CD4-positive, alpha-beta T cell treated with Interleukin-17A for 4 hours (primary cell): ENCODE measurements at places on chromosomes 6 and 20.

GRCh38 chr20:33838035-33838864 lies 27.1 kb downstream of the CHMP4B start:
- DNase-seq: peak; percentile 15

GRCh38 chr6:87482366-87482765 lies 9.6 kb downstream of the SLC35A1 start:
- DNase-seq: no peak

DNA sequence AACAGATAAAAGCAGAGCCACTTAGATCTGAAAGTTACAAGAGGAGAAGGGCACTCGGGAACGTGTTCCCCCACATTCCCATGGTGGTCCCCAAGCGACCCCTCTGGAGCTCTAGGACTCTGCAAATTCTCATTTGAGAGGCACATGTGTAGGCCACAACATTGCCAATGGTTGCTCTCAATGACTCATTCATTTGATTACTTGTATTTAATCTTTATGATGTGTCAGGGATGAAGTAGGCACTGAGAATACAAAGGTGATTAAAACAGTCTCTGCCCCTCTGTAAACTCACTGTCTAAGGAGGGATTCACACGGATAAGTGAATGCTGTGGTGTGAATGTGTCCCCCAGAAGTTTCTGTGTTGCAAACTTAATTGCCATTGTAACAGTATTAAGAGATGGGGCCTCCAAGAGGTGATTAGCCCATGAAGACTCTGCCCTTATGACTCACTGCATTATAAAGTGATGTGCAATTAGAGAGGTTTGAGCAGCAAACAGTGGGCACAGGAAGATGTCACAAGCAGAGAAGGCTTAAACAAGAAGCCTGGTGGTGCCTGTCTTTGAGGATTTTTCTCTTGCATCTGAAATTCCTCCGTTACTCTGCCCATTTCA lies 34.0 kb upstream of the TRAM2 start:
- DNase-seq: no peak

DNA sequence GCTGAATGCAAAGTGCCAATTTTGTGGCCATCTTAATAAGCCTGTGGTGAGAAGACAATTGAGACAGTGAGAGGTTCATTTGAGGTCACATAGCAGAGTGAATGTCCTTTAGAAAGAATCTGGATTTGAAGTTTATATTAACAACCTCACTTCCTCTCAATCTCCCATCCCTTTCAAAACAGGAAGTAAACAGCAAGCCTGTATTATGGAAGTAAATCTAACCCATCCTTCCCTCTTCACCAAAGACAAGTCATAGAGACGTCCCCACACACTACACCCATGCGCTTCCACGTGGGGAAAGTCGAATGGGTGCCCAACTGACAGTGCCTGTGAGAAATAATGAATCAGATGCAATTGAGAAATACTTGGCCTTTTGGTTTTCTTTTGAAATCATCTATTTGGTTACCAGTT lies 28.8 kb upstream of the CCND3 start:
- DNase-seq: peak; percentile 20

DNA sequence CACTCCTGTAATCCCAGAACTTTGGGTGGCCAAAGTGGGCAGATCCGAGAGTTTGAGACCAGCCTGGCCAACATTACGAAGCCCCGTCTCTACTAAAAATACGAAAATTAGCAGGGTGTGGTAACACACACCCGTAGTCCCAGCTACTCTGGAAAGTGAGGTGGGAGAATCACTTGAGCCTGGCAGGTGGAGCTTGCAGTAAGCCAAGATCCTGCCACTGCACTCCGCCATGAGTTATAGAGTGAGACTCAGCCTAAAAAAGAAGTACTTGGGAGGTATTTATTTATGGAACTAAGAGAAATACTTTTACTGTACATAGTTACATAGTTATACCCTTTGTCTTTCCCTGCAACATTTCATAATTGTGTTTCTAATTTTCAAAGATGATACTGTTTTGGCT lies 67.8 kb downstream of the SMAP1 start:
- no peak for DNase-seq

DNA sequence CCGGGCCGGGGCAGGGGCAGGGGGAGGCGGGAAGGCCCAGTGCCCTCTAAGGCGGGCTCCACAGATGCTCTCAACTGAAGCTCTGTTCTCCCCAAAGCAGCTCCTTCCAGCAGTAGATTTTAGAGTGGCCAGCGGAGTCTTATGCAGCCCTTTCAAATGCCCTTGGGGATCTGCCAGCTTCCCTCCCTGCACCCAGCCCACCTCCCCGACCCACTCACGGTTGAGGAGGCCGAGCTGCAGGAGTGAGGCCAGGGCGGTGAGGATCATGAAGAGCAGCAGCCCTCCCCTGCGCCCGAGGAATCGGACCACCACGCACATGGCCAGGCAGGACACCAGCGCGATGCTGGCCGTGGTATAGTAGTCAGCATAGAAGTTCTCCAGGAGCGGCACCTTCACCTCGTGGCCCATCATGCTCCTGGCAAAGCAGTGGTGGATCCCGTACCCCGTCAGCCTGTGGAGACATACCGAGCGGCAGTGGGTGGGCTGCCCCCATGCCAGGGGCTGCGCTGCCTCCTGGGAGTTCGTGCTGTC lies 28.0 kb downstream of the PSMG4 start:
- no peak for DNase-seq

DNA sequence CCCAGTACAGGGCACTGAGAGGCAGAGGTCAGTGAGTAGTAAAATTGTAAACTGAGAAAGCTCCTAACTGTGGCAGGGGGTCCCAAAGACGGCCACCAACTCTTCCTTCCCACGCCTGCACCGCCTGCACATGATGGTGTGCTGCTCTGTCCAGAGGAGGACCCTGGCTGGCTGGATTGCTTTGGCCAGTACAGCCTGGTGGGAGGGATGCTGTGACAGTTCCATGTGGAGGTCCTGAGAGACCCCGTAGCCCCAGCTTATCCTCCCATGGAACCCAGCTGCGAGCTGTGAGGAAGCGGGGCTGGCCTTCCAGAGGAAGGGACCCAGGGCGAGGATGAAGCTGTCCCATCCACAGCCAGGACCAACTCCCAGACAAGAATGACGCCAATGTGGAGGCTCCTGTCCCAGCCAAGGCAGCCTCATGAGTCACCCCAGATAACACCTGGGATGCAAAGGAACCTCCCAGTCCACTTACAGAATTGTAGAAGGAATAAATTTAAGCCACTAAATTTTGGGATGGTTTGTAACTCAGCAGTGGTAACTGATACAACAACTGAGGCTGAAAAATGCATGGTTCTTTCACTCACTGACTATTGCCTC lies 2.0 kb upstream of the ACSS1 start:
- no peak for DNase-seq

- DNase-seq: peak; percentile 98
Observed at GRCh38 chr6:70413114-70413991, at the start of gene FAM135A. TSS of gene FAM135A (plus strand) at chr6:70413508. CDS start at chr6:70428343, 14,835 bp downstream.

DNA sequence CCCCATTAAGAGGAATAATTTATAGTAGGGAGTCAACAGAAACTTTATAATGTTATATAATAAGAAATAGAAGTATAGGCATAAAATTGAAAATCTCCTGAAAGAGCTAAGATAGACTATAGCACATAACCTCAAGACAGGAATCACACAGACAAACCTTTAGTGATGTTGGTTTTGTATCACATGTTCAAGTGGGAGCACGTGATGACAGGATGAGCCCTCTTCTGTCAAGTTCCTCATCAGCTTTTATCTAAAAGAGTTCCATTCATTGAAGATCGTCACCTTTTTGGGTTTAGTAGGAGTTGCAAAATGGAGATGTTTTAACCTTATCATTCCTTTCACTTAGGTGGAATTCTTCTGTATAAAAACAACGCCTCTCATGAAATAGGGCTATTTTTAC lies 127.0 kb downstream of the MCHR2 start:
- DNase-seq: no peak

- no peak for DNase-seq
Observed at GRCh38 chr6:25431306-25431974, 152.3 kb downstream of the CARMIL1 start.

GRCh38 chr6:43740321-43740960 lies 29.6 kb upstream of the VEGFA start:
- no peak for DNase-seq

- no peak for DNase-seq
Observed at GRCh38 chr6:166305562-166306117, 2.6 kb downstream of the PRR18 start.

- DNase-seq: no peak
Observed at GRCh38 chr6:52595000-52595795, 18.3 kb upstream of the TRAM2 start.

DNA sequence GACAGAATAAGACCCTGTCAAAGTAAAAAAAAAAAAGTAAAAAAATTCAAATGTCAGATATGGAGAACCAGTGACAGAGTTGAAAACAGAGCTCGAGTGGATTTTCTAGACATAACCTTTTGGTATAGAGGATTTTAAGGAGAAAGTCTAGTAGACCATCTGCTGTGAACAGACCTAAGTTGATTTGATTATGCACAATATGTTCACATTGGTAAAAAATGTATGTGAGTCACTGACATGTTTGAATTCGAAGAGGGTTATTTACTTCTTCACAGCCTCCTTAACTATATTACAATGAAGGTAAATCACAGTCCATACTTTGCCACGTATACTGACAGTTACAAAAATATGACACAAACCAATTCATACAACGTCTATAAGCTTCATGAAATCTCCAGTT lies 7.4 kb downstream of the TINAG start:
- DNase-seq: no peak

DNA sequence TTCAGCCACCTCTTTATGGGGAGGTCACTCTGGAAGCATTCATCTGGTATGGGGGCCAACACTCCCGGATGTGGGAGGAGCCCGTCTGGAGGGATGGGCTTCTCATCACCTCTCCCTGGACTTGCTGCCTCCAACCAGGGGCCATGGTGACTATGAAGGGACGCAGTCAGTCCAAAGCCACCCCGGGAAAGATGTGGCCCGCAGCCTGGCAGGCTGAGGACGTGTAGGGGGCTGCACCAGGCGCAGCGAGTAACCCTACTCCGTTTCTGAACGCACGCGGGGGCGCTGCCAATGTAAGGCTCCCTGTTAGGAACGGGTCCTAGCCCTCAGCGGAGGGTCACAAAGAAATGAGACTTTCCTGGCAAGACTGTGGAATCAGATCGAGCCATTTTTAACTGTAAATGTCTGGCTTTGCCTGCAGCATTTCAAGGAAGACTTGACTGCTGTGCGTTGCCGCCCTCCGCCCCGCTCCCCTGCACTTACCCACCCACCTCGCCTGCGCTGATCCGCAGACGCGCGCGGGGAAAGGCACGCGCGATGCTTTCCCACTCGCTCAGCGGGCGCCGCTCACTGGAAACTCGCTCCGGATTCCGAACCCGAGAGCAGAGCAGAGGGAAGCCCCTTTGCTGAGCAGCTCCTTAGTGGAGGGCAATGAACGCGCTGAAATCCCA lies 55.1 kb downstream of the IL20RA start:
- DNase-seq: no peak

DNA sequence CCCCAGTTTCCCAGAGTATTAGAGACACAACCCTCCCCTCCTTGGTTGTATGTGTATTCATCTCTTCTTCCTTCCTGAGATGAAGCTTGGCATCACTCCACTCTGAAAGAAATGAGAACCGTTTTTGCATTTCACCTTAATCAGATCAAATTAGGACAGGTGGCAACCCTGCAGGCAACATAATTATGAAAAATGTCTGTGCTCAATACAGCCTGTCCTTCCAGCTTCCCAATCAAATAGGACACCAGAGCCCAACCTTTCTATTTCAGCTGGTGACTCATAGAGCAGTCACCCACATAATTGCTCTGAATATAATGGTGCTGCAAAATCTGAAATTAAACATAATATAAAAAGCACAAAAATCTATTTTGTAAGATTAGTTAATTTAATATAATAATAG lies 310.2 kb upstream of the AGPAT4 start:
- DNase-seq: no peak

DNA sequence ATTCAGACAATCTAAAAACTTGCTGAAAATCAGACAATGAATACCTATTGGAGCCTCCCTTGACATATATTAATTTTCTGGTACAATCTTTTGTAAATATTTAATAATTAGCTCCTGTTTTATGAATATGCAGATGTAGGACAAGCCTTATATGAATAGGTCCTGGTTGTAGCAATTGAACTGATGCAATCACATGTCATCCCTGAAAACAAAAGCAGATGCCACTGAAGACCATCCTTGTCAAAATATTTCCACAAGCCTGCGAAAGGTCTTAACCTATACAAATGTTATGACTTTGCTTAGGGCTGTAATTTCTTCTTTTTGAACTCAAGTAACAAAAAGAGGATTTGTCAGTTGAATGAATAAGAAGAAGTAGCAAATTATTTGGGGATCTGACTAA lies 722.1 kb downstream of the EYS start:
- no peak for DNase-seq

DNA sequence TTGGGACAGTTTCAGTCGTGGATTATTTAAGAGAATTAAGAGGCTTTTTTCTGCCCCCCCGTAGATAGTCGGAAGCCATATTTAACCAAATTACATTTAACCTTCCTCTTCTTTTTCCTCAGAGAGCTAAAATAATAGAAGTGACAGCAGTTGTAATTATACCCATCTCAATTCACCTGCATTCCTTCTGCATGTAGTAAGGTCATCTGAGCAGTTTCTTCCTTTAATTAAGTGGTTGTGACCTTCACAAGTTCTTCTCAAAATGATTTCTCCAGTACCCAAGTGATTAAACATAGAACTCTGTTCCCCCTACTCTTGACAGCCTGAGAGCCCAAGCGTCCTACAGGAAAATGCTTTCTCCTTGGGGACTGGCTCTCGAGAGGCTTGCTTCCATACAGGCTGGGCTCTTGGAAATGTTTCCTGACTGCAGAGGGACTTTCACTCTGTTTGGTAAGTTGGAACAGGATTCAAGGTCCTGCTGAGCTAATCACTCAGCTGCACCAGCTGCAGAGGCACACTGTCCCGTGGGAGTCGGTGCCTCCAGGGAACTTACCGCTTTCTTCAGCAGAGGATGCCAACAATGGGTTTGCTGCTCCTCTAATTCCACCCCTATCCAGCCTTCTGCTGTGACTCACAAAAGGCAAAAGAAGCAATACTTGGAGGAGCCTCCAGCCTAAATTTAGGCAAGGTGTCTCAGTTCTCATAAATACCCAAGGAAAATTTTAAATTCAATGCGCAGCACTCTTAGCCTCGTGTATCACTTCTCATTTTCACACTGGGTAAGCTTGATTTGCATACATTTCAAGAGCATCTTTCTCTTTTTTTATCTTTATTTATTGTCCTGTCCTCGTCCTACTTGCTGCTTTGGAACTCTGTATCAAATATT lies 414.9 kb downstream of the KIF16B start:
- DNase-seq: no peak

DNA sequence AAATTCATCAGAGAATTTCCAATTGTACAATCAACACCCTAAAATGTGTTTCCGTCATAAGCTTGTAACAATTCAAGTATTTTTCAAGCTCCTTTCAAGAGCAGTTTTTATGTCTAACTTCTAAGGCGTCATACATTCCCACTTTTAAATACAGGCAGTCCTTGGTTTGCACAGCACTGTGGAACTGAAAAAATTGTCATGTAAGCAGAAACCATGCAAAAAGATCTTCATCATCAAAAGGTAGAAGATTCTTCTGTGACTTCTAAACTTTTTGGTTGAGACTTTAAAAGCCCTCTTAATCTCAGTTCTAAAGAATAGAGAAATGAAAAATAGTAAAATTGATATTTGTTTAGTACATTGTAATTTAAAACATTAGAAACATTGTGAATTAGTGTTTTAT lies 315.6 kb downstream of the TPBG start:
- DNase-seq: no peak

GRCh38 chr20:17158701-17159100 lies 68.1 kb upstream of the PCSK2 start:
- no peak for DNase-seq
